Testis (tissue), 5 donors: ENCODE measurements at places on chromosomes 4 and X.

DNA sequence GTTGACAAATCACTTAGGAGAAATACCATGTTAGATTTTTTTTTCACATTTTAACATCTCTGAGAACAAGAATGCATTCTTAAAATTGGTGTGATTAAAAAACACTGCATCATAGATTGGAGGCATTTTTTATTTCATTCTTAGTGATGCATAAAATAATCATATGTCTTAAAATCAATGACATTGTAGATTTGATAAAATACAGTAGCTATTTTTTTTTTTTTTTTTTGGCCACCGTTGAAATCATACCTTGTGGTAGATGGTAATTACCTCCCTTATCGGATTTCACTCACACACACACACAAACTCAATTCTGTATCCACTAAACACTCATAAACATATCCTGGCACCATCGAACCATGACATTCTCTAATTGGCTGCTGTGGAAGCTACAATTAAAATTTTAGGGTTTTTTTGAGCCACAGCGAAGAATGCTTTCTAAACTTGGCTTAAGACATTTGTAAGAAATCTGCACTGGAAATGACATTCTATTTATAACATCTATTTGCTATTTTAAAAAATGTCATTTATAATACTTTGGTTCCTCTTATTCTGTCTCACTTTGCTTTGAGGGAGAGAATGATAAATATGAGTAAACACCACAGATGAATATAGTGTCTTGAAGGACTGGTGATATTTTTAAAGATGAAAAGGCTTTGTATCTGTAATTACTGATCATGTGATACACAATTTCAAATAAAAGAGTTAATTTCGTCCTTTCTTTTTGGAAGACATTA lies 60.1 kb downstream of the CCSER1 start:
- DNase-seq, result no peak

DNA sequence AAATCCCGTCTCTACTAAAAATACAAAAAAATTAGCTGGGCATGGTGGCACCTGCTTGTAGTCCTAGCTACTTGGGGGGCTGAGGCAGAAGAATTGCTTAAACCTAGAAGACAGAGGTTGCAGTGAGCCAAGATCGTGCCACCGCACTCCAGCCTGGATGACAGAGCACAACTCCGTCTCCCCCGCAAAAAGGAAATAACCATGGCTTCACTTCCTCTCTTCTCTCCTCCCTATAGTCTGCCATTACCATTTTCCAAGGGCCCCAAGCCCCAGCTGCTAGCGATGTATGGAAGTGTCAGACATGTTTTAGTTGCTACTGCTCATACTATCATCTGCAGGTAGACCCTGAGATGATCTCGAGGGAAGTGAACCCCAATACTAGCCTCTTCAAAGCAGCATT lies 177.3 kb upstream of the FAM9B start:
- no peak for DNase-seq

DNA sequence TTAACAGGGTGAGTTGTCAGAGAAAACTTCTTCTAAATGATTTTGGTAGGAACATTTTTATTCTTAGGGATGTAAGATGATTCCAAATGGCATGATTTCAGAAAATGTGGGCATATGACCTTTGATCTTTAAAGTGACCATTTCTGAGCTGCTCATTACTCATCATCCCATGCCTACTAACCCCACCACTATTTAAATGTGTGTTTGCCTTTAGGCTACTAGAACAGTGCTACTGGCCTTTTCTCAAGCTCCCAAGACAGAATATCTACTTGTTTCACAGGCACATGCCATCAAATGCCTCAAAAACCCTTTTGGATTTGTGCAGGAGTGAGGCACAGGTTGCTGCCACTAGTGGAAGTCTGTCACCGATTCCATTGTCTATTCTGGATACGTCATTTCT lies 428.2 kb downstream of the ADAM29 start:
- no peak for DNase-seq

DNA sequence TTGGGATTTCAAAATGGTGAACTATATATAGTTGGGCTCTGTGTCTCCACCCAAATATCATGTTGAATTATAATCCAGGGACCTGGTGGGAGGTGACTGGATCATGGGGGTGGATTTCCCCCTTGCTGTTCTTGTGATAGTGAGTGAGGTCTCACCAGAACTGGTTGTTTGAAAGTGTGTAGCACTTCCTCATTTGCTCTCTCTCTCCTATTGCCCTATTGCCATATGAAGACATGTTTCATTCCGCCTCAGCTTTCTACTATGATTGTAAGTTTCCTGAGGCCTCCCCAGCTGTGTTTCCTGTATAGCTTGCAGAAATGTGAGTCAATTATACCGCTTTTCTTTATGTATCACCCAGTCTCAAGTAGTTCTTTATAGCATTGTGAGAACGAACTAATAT lies 545.6 kb downstream of the TRAM1L1 start:
- no peak for DNase-seq
